ENCODE measurements at places on chromosomes 13 and 19.

DNA sequence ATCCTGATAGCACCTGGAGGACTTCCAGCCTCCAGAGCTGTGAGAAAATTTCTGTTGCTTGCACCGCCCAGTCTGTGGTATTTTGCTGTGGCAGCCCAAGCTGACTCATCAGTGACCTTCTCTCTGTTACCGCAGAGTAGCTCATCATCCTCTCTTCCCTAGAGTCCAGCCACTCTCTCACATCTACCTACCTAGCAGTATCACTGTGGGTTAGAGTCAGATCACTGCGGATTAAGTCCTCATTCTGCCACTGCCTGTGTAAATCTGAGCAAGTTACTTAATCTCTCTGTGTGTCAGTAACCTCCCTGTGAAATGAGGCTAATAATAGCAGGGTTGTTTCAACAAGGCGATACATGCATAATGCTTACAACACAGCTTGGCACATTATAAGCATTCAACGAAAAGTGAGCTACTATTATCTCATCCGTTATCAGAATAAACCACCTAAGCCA lies 40.3 kb upstream of the USPL1 start:
- DNase-seq: peak; percentile 64

DNA sequence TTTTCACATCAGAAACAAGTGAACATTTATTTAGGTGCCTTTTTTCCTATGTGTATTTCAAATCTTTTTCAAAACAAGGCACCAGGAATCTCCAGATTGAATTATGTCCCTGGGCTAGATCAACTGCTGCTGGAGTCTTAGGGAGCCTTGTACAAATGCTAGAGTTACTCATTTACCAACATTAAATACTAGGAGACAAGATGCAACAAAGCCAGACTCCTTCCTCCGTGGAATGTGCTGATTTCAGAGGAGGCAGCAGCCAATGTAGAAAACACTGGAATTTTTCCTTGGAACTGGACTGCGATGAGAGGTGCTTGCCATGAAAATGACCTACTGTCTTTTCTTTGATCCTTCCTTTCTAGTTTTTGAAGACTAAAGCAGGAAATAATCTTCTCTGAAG lies 1514.7 kb upstream of the MIR17HG start:
- no peak for DNase-seq

DNA sequence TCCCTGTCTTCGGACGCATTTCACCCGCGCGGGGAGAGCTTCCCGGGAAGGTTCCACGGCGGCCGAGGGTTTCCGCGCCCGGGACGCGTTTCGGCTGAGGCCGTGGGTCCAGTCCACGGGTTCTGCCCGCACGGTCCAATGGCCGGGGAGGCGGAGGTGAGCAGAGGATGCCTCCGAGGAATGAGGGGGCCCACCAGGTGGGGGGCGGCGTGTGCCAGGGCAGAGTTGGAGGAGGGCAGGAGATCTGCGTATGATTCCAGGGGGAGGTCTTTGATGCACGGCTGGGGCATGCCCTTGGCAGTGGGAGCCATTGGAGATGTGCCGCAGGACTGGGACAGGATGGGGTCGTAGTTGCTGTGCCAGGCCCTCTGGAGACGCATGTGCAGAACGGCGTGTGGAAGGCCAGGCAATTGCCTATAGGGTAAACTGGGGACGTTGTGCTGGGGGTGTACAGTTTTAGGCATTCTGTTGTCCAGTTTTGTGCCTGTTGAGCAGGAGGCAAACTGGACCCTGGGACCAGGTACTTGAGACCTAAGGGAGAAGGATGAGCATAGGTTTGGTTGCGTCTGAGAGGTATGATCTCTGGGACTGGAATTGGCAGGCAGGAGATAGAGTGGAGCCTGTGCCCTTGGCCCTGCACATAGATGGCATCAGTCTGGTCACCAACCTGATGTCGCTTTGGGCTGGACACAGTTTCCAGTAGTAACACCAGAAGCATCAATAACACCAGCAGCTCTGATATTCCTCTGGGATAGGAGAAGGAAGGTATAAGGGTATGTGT lies 751 bp downstream of the ZNF584 start:
- peak; percentile 87 for DNase-seq

- DNase-seq: peak; percentile 65
Observed at GRCh38 chr19:3392480-3392879, 26.1 kb downstream of the NFIC start.

- DNase-seq: no peak
Observed at GRCh38 chr13:66347486-66348117, 882.5 kb downstream of the PCDH9 start.

GRCh38 chr19:40597329-40597838 lies 3.8 kb upstream of the LTBP4 start:
- peak; percentile 62 for DNase-seq

DNA sequence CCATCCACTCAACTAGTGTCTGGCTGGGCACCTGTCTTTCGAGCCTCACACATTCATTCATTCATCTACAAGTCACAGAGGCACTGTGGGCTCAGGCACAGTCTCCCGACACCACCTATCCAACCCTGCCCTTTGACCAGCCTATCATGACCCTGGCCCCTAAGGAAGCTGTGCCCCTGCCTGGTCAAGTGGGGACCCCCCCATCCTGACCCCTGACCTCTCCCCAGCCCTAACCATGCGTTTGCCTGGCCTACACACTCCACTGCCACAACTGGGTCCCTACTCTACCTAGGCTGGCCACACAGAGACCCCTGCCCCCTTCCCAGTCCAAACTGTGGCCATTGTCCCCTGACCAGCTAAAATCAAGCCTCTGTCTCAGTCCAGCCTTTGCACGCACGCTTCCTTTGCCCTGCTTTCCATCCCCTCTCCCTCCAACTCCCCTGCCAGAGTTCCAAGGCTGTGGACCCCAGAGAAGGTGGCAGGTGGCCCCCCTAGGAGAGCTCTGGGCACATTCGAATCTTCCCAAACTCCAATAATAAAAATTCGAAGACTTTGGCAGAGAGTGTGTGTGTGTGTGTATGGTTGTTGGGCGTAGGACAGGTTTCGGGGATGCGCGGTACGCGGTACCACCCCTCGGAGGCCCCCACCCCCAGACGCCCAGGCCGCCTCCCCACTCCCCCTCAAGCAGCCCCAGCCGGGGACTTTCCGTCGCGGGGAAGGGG lies 404 bp upstream of the IL27RA start:
- DNase-seq: no peak

DNA sequence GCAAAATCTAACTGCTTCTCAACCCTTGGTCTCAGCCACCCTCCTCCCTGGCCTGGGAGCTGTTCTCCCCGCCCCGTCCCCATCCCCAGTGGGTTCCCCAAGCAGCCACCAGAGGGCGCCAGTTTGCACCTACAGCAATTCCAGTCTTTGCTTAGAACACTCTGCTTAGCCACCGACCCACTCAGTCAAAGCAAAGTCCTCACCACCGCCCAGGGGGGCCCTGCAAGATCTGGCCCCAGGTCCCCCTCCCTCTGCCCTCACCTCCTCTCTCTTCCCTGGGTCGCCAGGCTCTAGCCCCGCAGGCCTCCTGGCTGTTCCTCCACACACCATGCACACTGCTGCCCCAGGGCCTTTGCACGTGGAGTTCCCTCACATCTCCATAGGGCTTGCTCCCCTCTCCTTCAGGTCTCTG lies 12.4 kb downstream of the TMEM143 start:
- DNase-seq: peak; percentile 94

DNA sequence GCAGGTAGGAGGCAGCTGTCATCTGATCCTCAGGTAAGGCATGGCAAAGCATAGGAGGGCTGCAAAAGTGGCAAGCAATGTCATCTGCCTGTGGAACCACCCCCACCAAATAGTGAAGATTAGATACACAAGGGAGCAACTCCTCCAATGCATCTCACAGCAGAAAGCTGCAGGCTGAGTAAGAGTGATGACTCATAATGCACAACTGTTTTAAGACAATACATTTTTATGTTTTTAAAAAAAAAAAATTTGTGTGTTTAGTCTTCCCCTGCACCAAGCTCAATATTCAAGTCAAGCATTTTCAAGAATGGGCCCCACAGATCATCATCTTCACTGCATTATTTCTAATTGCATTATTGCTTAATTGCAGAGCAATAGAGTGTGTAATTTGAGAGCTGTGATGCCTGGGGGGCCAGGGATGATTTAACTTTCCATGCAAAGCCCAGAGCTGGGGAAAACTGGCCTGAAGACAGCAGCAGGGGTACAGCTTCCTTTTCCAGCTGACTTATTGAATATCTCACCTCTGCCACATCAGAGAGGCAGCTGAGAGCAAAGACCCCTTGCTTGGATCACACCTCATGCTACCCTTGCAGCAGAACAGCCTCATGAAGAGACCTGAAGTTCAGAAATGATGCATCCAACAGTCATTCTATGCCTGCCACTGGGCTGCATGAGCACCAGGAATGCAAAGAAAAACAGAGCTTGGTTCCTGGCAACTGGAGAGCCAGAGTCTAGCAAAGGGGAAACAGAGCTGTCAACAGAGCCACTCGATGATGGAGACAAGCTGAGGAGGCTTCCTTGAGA lies 22.7 kb upstream of the POP4 start:
- DNase-seq: peak; percentile 86

DNA sequence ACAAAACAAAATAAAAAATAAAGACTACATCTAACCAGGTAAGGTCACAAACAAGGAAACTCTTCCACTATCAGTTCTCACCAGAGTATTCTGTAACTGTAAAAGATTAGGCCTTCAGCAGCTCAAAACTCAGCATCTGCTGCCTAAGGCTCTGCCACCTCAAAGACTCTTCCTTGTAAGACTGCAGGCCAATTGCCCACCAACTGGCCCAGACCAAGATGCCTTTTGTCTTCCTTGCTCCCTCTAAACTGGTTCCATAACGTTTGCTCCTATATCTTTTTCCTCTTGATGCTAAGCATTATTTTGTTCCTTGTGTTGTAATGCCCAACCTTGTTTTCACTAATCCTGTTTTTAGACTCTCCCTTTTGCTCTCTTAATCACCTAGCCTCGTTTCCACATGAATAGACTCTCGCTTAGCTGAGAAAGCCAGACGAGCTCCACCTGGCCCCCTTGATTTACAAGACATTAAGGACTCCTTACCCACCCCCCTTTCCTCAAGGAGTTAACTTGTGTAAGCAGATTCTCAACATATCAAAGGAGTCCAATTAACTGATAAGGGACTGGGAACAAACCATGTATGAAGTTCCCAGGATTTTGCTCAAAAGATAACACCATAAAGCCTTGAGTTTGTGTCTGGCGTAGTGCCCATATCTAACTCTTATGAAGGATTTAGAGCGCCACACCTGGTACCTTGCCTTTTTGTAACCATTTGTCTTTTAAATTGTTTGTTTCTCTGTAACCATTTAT lies 1.5 kb downstream of the ZNF814 start:
- no peak for DNase-seq

DNA sequence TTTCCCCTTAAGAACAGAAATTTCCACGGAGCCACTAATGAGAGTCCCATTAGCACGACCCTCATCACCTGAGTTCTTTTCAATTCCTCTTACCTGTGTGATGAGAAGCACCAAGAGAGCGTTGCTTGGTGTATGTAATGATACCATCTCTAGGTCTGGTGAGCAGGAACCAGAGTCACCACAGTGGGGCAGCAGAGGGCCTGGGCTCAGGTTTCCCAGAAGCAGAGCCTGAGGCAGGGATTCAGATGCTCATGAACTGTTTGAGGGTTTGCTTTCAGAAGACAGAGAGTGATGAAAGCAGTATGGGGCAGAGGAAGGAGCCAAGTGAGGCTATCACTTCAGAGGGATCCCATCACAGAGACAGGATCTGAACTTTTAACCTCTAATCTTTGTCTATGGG lies 3.1 kb upstream of the PTPRH start:
- DNase-seq: no peak

DNA sequence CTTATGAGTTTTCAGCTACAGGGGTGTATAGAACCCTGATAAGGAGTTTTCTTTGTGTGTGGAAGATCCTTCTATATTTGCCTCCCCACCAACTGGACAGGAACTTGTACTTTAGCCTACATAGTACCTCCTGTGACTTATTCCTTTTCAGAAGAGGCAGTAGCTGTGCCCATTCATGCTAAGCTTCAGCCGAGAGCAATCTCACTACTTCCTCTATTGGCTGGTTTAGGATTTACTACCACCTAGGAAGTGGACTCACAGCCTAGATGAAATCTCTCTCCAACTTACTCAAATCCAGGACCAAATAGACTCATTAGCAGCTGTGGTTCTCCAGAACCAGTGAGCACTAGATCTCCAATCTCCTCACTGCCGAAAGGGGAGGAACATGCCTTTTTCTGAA lies 2.3 kb upstream of the REX1BD start:
- no peak for DNase-seq

- peak; percentile 94 for DNase-seq
Observed at GRCh38 chr19:3547301-3547731, 8.3 kb downstream of the TEKTIP1 start.

GRCh38 chr13:110546926-110547325 lies 14.6 kb downstream of the RAB20 start:
- peak; percentile 92 for DNase-seq

- no peak for DNase-seq
Observed at GRCh38 chr13:27117158-27117557, 54.5 kb downstream of the USP12 start.

- no peak for DNase-seq
Observed at GRCh38 chr13:39498471-39499114, 104.4 kb downstream of the LHFPL6 start.

- peak; percentile 79 for DNase-seq
Observed at GRCh38 chr19:44718441-44719261, 19.7 kb downstream of the CEACAM16 start.

GRCh38 chr13:96109125-96109524 lies 19.2 kb downstream of the HS6ST3 start:
- DNase-seq: no peak

- peak; percentile 100 for DNase-seq
Observed at GRCh38 chr19:38711726-38712153, 32.5 kb downstream of the CAPN12 start.

DNA sequence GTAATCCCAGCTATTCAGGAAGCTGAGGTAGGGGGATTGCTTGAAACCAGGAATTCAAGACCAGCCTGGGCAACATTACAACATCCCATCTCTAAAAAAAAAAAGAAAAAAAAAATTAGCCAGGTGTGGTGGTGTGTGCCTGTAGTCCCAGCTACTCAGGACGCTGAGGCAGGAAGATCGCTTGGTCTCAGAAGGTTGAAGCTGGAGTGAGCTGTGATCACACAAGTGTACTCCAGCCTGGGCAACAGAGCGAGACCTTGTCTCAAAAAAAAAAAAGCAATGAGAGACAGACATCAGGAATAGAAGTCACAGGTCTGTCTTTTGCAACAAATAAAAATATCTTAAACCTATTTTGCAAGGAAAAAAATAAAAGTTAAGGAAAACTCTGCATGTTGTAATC lies 23.3 kb downstream of the TMEM38A start:
- DNase-seq: no peak

Measured in osteoblast (primary cell).